AG10803 (cell line): ENCODE measurements at places on chromosomes 3 and 15.

GRCh38 chr3:98739266-98739665 lies 23.9 kb upstream of the ST3GAL6 start:
- DNase-seq, result no peak

DNA sequence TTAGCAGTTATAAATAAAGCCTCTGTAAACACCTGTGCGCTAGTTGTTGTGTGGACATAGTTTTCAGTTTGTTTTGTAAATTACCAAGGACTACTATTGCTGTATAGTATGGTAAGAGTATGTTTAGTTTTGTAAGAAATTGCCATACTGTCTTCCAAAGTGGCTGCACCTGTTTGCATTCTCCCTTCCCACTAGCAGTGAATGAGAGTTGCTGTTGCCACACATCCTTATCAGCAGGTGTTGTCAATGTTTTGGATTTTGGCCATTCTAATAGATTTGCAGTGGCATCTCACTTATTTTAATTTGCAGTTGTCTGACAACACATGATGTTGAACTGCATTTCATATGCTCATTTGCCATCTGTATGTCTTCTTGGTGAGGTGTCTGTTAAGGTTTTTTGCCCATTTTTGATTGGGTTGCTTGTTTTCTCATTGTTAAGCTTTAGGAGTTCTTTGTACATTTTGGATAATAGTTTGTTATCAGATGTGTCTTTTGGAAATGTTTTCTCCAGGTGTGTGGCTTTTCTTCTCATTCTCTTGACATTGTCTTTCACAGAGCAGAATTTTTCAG lies 14.9 kb downstream of the TCAIM start:
- DNase-seq, result no peak

GRCh38 chr3:58421004-58421403 lies 12.6 kb downstream of the PDHB start:
- no peak for DNase-seq

- DNase-seq, result no peak
These were observed 8.8 kb downstream of the GNL3 start for GRCh38 chr3:52694528-52695189.
